Muscle of leg (tissue), 16 donors: ENCODE measurements at places on chromosomes 12 and 14. TPM values are rescaled to one million over a fixed set of nuclear protein-coding genes. Genes with fewer than 3 reads are reported as not detected.

DLST gene
- 38.6 TPM for total RNA-seq

KLRK1 gene
- total RNA-seq: 0.44 TPM

CCDC177 gene
- under 0.01 TPM for total RNA-seq

ASB2 gene
- total RNA-seq: 32.3 TPM

RNASE4 gene
- total RNA-seq: 18.4 TPM

TMEM263 gene
- total RNA-seq: 51.4 TPM

TBX5 gene
- total RNA-seq: 1.9 TPM

DYRK2 gene
- 35.6 TPM for total RNA-seq

IQSEC3 gene
- 1.1 TPM for total RNA-seq

TRAFD1 gene
- 25.8 TPM for total RNA-seq

RHOJ gene
- total RNA-seq: 7.1 TPM

AICDA gene
- 0.40 TPM for total RNA-seq

SYNE2 gene
- total RNA-seq: 50.0 TPM

ZNF26 gene
- 8.0 TPM for total RNA-seq

DGLUCY gene
- 29.2 TPM for total RNA-seq

GPX2 gene
- not detected for total RNA-seq

PAH gene
- total RNA-seq: 0.22 TPM

C12orf54 gene
- total RNA-seq: 0.31 TPM

ARHGEF25 gene
- 32.3 TPM for total RNA-seq

PDZRN4 gene
- 4.6 TPM for total RNA-seq

FOXN4 gene
- total RNA-seq: 0.04 TPM

IL31 gene
- total RNA-seq: not detected

SYT1 gene
- 2.5 TPM for total RNA-seq

ZFHX2 gene
- total RNA-seq: 0.35 TPM

HOXC12 gene
- total RNA-seq: not detected

POTEM gene
- total RNA-seq: not detected

TTC7B gene
- total RNA-seq: 17.6 TPM

TAS2R46 gene
- 1.6 TPM for total RNA-seq

TRHDE gene
- 2.3 TPM for total RNA-seq

CRIP1 gene
- 39.3 TPM for total RNA-seq

BCDIN3D gene
- 4.0 TPM for total RNA-seq

STXBP6 gene
- total RNA-seq: 21.4 TPM

ENTPD5 gene
- total RNA-seq: 10.4 TPM

CPNE6 gene
- total RNA-seq: not detected

PXMP2 gene
- total RNA-seq: 27.8 TPM
